Right forelimb (tissue), 1 donor: ENCODE measurements at places on chromosomes 6 and 20.
A peak's percentile ranks its signal among the peaks of the same experiment; 100 is the strongest.

- peak; percentile 84 for DNase-seq
Observed at GRCh38 chr20:50172347-50173013, 18.1 kb upstream of the CEBPB start.

- DNase-seq, result no peak
Observed at GRCh38 chr6:134512981-134513391, 195.1 kb upstream of the SGK1 start.

- DNase-seq, result no peak
Observed at GRCh38 chr6:137092018-137092417, 47.3 kb upstream of the IL20RA start.

- no peak for DNase-seq
Observed at GRCh38 chr20:32929162-32929561, 70.4 kb downstream of the EFCAB8 start.

DNA sequence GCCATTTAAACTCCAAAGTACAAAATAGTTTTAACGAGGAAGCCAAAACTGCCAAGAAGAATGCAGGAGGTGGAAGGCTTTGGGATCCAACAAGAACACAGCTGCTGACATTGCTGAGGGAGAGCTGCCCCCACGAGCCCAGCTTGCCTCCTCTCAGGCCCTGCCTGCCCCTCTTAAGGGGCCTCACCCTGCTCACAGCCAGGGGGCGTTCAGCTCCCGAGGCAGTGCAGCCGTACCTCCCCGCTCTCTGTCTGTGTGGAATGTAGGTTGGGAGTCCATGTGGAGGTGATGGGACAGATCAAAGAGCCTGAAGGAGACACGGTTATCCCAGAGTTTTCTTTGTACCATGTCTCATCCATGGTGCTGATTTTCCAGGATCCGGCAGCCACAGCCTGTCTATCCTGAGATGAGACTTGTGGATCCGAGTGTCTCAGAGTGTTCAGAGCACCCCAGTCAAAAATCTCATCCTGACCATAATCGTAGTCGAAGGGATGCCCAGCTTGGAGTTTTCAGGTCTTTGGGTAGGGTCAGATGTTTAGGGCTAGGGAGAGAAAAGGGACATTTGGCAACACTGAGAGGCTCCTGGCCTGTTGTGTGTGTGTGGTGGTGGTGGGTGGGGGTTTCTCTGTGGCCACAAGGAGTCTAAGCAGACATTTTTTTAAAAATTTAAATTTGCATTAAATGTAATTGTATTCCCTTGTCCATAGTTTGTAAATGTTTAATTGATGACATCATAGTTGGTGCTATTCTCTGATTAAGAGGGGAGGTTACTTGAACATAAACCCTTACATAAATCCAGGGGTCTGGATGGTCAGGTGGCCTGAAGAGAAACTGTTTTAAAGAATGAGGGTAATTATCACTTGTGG, 111.4 kb upstream of the CLDN20 start:
- DNase-seq, result no peak

GRCh38 chr6:13993416-13993815, 68.7 kb downstream of the RNF182 start:
- no peak for DNase-seq

GRCh38 chr20:53757472-53757913, 163.9 kb upstream of the ZNF217 start:
- no peak for DNase-seq

DNA sequence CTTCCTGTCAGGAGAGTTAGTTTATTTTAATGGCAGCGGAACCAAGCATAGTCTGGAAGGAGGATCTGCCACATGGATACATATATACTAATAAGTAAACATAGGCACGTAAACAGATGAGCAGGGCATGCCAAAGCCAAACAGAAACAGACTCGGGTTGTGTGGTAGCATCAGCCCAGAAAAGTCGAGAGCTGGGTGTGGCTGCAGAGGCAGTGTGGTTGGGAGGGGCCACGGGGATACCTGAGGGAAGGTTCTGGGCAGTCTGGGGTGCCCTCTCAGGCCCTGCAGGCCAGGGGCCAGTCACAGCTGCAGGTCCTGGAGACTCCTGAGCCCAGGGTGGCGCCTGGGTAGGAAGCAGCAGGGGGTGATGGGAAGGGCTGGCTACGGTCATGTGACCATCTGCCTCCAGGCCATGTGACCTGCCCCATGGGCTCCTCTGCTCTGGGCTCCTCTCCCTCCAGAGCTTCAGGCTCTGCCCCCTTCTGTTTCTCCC, 42.8 kb upstream of the MRPS10 start:
- DNase-seq, result no peak
